Activated CD4-positive, alpha-beta T cell treated with anti-CD3 and anti-CD28 coated beads for 36 hours (primary cell): ENCODE measurements at places on chromosomes 7 and 10. TPM values are rescaled to one million over a fixed set of nuclear protein-coding genes. Genes with fewer than 3 reads are reported as not detected.

GRCh38 chr10:84798312-84798711 lies 469.9 kb downstream of the CCSER2 start:
- H3K27me3 ChIP-seq, result peaks cover 7% of the 10 kb centered on the region
- DNase-seq, result no peak
- no peaks in the 10 kb centered on the region for H3K4me1 ChIP-seq
- H3K4me3 ChIP-seq, result no peak overlapping the region
- H3K36me3 ChIP-seq, result no peaks in the 10 kb centered on the region

GRCh38 chr10:48503293-48503911 lies 101.5 kb downstream of the ARHGAP22 start:
- no peaks in the 10 kb centered on the region for H3K36me3 ChIP-seq
- no peaks in the 10 kb centered on the region for H3K4me1 ChIP-seq
- no peak for DNase-seq
- no peak overlapping the region for H3K4me3 ChIP-seq
- no peak overlapping the region for H3K27ac ChIP-seq
- no peaks in the 10 kb centered on the region for H3K27me3 ChIP-seq

GRCh38 chr7:144474800-144475615 lies 71.5 kb upstream of the NOBOX start:
- no peaks in the 10 kb centered on the region for H3K27me3 ChIP-seq
- no peaks in the 10 kb centered on the region for H3K4me1 ChIP-seq
- H3K36me3 ChIP-seq, result no peaks in the 10 kb centered on the region
- no peak for DNase-seq

GRCh38 chr10:31479752-31480151 lies 160.7 kb downstream of the ZEB1 start:
- DNase-seq, result no peak
- no peak overlapping the region for H3K4me3 ChIP-seq
- H3K36me3 ChIP-seq, result peaks cover 15% of the 10 kb centered on the region
- H3K4me1 ChIP-seq, result peaks cover 21% of the 10 kb centered on the region

DNA sequence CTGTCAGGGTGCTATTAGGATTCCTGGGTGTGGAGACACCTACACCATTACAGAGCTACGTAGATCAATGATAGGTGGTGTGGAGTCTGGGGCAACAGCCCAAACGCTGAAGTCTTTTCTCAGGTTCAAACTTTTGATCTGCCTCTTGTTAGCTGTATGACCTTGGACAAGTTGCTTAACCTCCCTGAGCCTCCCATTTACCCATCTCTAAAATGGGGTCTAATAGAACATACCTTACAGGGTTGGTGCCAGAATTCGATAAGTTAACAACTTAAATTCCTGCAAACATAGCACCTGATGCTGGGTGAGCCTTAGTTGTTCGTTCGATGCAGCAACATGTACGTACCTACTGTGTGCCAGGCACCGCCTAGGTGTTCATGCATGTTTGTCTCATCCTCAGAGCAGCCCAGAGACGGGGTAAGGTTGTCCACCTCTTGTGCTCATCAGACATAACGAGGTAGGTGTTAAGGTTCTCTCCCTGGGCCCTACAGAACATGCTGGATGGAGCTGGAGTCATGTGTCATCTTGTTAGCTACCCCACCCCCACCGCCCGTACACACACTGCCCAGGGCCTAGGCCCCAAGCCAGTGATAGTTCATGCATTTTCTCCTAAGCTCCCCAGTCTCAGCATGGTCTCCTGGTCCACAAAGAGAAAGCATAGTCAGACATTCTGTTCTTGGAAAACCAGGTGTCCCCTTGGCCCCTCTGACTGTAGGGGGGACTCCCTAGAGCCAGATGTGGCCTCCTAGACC lies 41.0 kb upstream of the SLC29A3 start:
- H3K27ac ChIP-seq, result no peak overlapping the region
- H3K36me3 ChIP-seq, result no peaks in the 10 kb centered on the region
- no peaks in the 10 kb centered on the region for H3K4me1 ChIP-seq
- no peaks in the 10 kb centered on the region for H3K27me3 ChIP-seq
- no peak overlapping the region for H3K4me3 ChIP-seq

DNA sequence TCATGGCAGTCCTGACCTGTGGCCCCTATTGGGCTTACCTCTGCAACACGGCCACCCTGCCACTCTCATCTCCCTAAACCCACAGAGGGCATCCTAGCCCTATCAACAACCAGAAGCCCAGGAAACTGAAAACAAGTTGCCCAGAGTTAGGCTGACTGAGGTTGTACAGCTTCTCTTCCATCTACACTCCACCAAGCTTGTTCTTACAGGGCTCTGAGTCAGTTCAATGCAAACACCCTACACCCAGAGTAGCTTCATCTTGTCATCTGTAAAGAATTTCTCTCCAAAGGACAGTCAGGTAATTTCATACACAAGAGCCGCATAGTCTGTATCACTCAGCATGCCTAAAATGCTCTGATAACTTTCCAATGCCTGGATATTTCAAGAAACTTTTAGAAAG lies 175.4 kb downstream of the ARID5B start:
- H3K36me3 ChIP-seq, result peaks cover 90% of the 10 kb centered on the region
- H3K4me3 ChIP-seq, result peak overlapping the region; percentile 3
- H3K27ac ChIP-seq, result peak overlapping the region; percentile 52
- DNase-seq, result no peak

- H3K36me3 ChIP-seq, result no peaks in the 10 kb centered on the region
- H3K27ac ChIP-seq, result no peak overlapping the region
- H3K4me3 ChIP-seq, result no peak overlapping the region
- H3K4me1 ChIP-seq, result no peaks in the 10 kb centered on the region
- DNase-seq, result no peak
These were observed 683.7 kb downstream of the LRMDA start for GRCh38 chr10:76115131-76115470.

DNA sequence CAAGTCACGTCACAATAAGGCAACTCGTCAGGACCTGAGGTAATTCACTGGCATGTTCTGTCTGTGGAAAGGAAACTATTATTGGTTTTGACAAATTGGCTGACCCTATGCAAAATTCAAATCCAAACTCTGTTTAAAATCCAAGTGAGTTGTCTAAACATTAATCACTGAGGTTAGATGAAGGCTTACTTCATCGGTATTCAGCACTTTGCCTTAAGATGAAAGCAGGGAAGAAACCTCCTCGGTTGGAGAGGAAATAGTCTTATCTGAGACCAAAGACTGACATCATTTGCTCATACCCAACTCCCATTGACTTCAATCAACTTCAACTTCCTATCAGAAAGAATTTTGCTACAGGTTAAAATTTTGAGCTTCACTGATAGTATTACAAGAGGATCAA lies 355.1 kb upstream of the MBL2 start:
- no peak overlapping the region for H3K27ac ChIP-seq
- no peak for DNase-seq
- H3K27me3 ChIP-seq, result no peaks in the 10 kb centered on the region
- no peak overlapping the region for H3K4me3 ChIP-seq
- H3K4me1 ChIP-seq, result no peaks in the 10 kb centered on the region

- H3K36me3 ChIP-seq, result no peaks in the 10 kb centered on the region
- no peak overlapping the region for H3K27ac ChIP-seq
- H3K4me3 ChIP-seq, result no peak overlapping the region
- H3K4me1 ChIP-seq, result no peaks in the 10 kb centered on the region
- no peak for DNase-seq
These were observed 105.8 kb downstream of the GNAI1 start for GRCh38 chr7:80240265-80241025.

DNA sequence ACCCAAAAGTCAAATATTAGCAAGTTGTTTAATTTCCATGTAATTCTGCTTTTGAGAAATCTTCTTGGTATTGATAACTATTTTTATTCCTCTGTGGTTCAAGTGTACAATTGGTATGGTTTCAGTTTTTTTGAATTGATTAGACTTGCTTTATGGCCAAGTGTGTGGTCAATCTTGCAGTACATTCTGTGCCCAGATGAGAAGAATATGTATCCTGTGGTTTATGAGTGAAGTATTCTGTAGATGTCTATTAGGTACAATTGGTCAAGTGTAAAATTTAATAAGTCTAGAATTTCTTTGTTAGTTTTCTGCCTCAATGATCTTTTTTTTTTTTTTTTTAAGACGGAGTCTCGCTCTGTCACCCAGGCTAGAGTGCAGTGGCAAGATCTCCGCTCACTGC lies 36.6 kb upstream of the C7orf33 start:
- peaks cover 12% of the 10 kb centered on the region for H3K27me3 ChIP-seq
- no peak for DNase-seq

DNA sequence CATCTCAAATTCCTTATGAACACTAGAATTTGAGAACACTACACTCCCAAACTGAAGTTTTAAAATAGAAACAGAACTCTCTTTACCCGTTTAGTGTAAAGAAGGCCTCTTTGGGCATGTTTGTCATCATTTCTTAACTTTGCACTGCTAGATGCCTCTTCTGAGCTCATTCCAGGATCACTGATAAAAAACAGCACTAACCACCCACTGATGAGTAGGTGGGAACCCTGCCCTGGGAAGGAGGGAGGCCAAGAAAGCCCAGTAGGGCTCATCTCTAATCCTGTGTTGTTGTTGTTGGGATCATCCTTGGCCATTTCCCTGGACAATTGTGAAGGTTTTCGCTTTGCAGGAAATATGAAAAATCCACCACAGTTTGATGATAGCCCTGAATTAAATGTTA lies 68.2 kb downstream of the CUBN start:
- no peak overlapping the region for H3K4me3 ChIP-seq
- H3K36me3 ChIP-seq, result peaks cover 2% of the 10 kb centered on the region
- DNase-seq, result no peak
- H3K27me3 ChIP-seq, result no peaks in the 10 kb centered on the region

DNA sequence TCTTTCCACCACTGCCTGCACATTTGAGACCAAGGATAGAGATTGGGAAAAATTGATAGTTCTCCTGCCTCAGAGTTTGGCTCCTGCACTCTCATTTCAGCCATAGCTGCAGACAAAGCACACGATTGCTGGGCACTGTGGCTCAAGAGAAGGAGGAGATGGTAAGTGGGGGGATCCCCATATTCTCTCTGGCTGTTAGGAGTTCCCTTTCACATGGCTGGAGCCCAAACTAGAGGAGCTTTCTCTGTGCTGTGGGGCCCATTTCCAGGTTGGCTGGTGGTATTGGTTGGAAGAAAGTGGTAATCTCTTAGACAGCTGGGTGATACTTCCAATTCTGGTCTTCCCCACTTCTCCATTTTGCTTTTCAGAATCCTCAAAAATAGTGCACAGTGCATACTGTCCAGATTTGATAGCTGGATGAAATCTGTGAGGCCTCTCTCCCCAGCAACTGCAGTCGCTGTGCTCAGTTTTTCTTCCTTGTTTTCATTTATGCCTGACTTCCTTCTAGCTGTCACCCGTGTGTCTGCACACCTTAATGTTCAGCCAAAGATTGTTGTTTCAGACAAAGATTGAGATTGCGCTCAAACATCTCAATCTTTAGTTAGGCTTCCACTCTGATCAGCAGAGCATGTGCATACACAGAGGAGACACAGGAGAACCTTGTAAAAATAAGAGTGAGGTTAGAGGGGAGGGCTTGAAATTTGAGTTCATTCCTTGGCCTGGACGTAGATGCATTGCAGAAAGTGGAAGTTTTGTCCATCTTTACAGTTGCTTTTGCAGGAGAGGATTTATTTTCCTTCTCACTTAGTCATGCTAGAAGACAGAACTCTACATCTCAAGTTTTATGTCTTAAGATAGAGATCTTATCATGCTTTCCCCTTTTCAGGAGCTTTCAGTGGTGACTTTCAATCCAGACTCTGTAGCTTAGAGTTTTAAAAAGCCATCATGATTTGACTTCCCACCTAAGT lies 28.6 kb downstream of the RABGEF1 start:
- peak overlapping the region; percentile 49 for H3K27ac ChIP-seq
- H3K36me3 ChIP-seq, result peaks cover 13% of the 10 kb centered on the region
- DNase-seq, result no peak
- peaks cover 38% of the 10 kb centered on the region for H3K4me1 ChIP-seq

DNA sequence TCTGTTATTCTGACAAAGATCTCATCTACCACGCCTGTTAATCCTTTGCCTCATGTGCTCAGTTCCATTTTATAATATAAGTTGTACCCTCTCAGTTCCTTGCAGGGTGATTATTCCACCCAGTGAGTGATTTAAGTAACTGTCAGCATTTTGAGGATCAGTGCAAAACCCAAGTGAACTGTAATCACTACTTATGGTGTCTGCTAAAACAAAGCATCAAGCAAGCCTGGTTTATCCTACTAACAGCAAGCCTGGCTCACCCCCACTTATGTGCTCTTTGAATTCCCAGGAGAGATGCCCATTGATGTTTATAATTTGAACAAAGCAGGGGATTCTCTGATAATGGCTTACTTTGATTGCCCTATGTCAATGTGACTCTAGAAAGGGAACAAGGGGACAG lies 186.8 kb upstream of the LRGUK start:
- DNase-seq, result no peak
- no peaks in the 10 kb centered on the region for H3K27me3 ChIP-seq
- H3K36me3 ChIP-seq, result peaks cover 26% of the 10 kb centered on the region
- no peak overlapping the region for H3K27ac ChIP-seq
- no peaks in the 10 kb centered on the region for H3K4me1 ChIP-seq
- H3K4me3 ChIP-seq, result no peak overlapping the region

- peaks cover 27% of the 10 kb centered on the region for H3K4me1 ChIP-seq
- peak overlapping the region; percentile 55 for H3K27ac ChIP-seq
- H3K27me3 ChIP-seq, result no peaks in the 10 kb centered on the region
- no peak overlapping the region for H3K4me3 ChIP-seq
- peaks cover 31% of the 10 kb centered on the region for H3K36me3 ChIP-seq
These were observed 73.9 kb upstream of the PDGFA start for GRCh38 chr7:593324-594115.

- no peaks in the 10 kb centered on the region for H3K27me3 ChIP-seq
- H3K4me3 ChIP-seq, result no peak overlapping the region
- H3K4me1 ChIP-seq, result no peaks in the 10 kb centered on the region
- DNase-seq, result no peak
- no peaks in the 10 kb centered on the region for H3K36me3 ChIP-seq
These were observed 21.7 kb downstream of the LRRC27 start for GRCh38 chr10:132353456-132354355.

DNA sequence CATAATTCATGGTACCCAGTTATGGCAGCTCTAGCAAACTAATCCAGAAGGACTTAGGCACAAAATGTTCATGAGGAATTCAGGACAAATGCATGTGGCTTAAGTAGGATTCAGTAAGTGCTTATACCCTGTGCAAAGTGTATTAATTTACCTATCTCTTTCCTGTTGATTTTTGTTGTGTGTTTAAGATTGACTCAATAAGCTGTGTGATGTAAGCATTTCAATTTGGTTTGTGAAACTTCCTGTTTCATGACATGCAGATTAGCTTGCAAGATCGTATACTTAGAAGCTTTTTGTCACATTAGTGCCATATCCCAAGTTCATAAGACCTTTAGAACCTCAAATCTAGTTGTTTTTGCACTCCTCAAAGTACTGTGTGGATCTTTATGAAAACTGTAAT lies 416.7 kb downstream of the ARL4A start:
- H3K4me1 ChIP-seq, result no peaks in the 10 kb centered on the region
- H3K36me3 ChIP-seq, result no peaks in the 10 kb centered on the region
- no peak overlapping the region for H3K27ac ChIP-seq
- H3K4me3 ChIP-seq, result no peak overlapping the region
- no peak for DNase-seq

GRCh38 chr7:23594879-23595604 lies 2.1 kb upstream of the CCDC126 start:
- H3K4me3 ChIP-seq, result peak overlapping the region; percentile 15
- no peaks in the 10 kb centered on the region for H3K36me3 ChIP-seq
- peak overlapping the region; percentile 76 for H3K27ac ChIP-seq
- peaks cover 52% of the 10 kb centered on the region for H3K4me1 ChIP-seq
- H3K27me3 ChIP-seq, result peaks cover 5% of the 10 kb centered on the region
- DNase-seq, result peak; percentile 74

Gene PPIA
- 2,916 TPM for total RNA-seq

Gene ADAMTS14
- not detected for total RNA-seq

Gene ASAH2
- 3.5 TPM for total RNA-seq

Gene HDAC9
- 0.69 TPM for total RNA-seq

Gene TMEM60
- 7.9 TPM for total RNA-seq

Gene NPSR1
- total RNA-seq, result not detected

Gene CAMK1D
- total RNA-seq, result 16.3 TPM

Gene NRP1
- 0.44 TPM for total RNA-seq

Gene TBXAS1
- total RNA-seq, result 5.1 TPM
